M059J (cell line): ENCODE measurements at places on chromosomes 3 and 15. TPM values are rescaled to one million over a fixed set of nuclear protein-coding genes. Genes with fewer than 3 reads are reported as not detected.

CAMKV gene
- total RNA-seq, result 0.12 and 0.27 TPM in 2 replicates

FOXB1 gene
- not detected in 2 replicates for total RNA-seq

BNC1 gene
- total RNA-seq, result not detected in 2 replicates

NTRK3 gene
- 0.86 and 1.4 TPM in 2 replicates for total RNA-seq

MNS1 gene
- total RNA-seq, result 3.4 and 5.6 TPM in 2 replicates

TRAK1 gene
- 6.4 and 9.6 TPM in 2 replicates for total RNA-seq

ROBO2 gene
- total RNA-seq, result not detected in 2 replicates
